ENCODE measurements at places on chromosomes 1 and 21.

DNA sequence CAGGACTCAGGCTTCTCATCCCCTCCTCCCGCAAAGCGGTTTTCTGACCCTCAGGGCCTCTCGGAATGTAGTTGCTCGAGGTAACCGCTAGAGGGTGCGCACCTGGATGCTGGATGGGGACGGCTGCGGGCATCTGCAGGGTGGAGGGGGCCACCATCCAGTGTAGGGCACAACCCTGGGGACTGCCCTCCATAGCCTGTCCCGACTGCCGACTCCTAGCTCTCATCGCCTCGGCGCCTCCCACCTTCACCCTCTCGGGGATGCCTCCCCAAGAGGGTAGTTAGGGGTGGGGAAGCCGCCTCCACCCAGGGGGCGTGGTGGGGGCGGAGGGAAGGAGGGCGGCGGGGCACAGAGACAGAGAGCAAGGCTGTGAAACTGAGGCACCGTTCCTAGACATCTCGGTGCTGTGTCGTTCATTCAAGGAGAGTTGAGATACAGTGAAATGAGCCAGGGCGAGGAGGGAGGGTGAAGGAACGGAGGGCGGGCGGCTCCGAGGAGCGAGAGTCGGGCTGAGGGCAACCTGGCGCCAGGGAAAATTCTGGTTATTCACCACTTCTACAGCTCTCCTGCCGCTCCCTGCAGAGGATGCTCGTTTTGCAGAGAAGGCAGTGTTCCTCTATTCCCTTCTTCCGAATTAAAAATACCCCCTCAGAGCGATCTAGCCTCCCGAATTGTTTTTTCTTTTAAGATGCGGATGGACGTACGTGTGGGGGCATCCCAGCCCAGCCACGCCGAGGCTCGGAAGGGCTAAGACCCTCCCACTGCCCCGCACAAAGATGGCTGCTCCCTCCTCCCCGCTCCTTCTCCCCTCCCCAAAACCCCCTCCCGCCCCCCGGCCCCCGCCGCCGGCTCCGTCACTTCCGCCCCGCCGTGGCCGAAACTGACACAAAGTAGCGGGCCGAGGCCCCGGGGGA lies at the start of gene ATP8B2:
Gene ATP8B2 (plus strand): TSS at position 857 of the 914 bp plus-strand sequence. CDS start 2,617 bp downstream, outside the sequence.
- peak; percentile 87 for DNase-seq

GRCh38 chr21:26788790-26789189 lies 56.4 kb downstream of the ADAMTS1 start:
- no peak for DNase-seq

GRCh38 chr1:40567825-40568224 lies 36.4 kb downstream of the ZNF684 start:
- DNase-seq = no peak

GRCh38 chr21:15001857-15002606 lies 62.8 kb downstream of the NRIP1 start:
- no peak for DNase-seq
